HCT116 (cell line): ENCODE measurements at places on chromosomes 3 and 15. TPM values are rescaled to one million over a fixed set of nuclear protein-coding genes. Genes with fewer than 3 reads are reported as not detected.

- no peak for DNase-seq
- no peak overlapping the region for H3K4me3 ChIP-seq
- H3K27me3 ChIP-seq, result no peaks in the 10 kb centered on the region
- H3K4me1 ChIP-seq, result peaks cover 19% of the 10 kb centered on the region
Observed at GRCh38 chr3:159186581-159186980, 384.7 kb downstream of the MFSD1 start.

DNA sequence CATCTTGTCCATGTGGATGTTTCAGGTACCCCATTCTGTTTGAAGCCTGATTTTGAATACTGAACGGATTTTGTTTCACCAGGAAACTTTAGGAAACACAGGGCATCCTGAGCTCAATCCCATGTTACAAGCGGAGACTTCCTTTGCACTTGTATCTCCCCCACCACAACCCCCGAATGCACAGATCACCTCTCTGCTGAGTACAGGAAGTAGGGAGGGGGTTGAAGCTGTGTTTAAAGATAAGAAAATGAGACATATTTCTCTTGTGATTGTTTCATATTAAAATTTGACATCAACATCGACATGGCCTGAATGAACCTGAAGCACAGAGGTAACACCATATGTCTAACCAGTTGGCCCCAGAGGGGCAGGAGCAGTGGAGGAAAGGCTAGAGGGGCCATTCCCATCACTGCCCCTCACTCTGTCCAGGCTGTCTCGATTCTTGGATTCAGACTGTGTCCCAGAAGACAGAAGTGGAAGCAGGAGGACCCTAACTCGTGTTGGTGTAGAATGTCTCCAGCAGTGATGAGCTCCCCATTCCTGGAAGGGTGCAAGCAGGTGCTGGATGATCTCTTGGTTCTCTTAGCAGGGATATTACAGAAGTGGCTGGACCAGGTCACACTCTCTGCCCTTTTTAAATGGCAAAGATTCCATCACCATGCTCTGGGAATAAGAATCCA is 59.6 kb upstream of the IQSEC1 start:
- H3K4me3 ChIP-seq, result no peak overlapping the region
- no peak overlapping the region for H3K27ac ChIP-seq
- H3K36me3 ChIP-seq, result no peaks in the 10 kb centered on the region
- no peak for DNase-seq
- no peaks in the 10 kb centered on the region for H3K4me1 ChIP-seq

Gene TRIM59
- 41.6 TPM for total RNA-seq

DNA sequence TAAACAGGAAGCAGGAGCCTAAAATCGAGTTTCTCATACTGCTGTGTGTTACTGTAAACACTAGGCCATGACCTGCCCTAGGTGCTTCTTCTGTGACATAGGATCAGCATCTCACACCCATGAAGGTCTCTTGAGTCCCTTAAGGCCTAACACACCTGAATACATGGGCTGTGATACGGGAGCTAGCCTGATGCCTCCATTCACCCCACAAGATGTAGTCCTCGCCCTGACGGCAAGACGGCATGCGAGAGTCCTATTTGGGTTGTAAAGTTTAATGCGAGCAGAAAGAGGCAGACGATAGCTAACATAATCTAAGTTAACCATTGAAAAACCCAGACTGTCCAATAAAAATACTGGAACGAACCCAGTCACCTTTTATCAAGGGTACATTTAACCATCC is 241.1 kb upstream of the ICE2 start:
- H3K27me3 ChIP-seq, result peaks cover 74% of the 10 kb centered on the region
- no peak overlapping the region for H3K27ac ChIP-seq
- H3K36me3 ChIP-seq, result no peaks in the 10 kb centered on the region

- peaks cover 9% of the 10 kb centered on the region for H3K4me1 ChIP-seq
- no peak overlapping the region for H3K4me3 ChIP-seq
- no peaks in the 10 kb centered on the region for H3K27me3 ChIP-seq
- DNase-seq, result no peak
Observed at GRCh38 chr3:48423241-48423882, 6.5 kb downstream of the PLXNB1 start.

GRCh38 chr15:70165716-70166284 is 68.1 kb upstream of the TLE3 start:
- DNase-seq, result no peak
- H3K4me3 ChIP-seq, result no peak overlapping the region
- no peaks in the 10 kb centered on the region for H3K36me3 ChIP-seq
- H3K4me1 ChIP-seq, result no peaks in the 10 kb centered on the region
- no peak overlapping the region for H3K27ac ChIP-seq

DNA sequence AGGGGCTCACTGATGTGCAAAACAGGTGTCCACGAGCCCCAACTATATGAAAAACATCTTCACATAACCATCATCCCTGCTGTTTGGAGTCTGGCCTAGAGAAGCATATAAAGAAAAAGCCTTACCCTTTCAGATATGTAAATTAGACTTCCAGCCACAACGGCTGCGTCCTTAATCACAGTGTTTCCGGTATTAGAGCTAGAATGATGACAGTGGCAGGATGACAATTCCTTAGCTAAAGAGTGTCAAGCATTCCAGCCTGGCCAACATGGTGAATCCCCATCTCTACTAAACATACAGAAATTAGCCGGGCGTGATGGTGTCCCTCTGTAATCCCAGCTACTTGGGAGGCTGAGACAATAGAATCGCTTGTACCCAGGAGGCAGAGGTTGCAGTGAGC is 19.5 kb upstream of the SAMD7 start:
- no peak overlapping the region for H3K4me3 ChIP-seq
- no peak overlapping the region for H3K27ac ChIP-seq
- no peaks in the 10 kb centered on the region for H3K4me1 ChIP-seq
- H3K27me3 ChIP-seq, result no peaks in the 10 kb centered on the region

GRCh38 chr3:28936154-28936553 is 344.7 kb upstream of the RBMS3 start:
- H3K27ac ChIP-seq, result no peak overlapping the region
- H3K4me3 ChIP-seq, result no peak overlapping the region
- H3K4me1 ChIP-seq, result no peaks in the 10 kb centered on the region
- no peak for DNase-seq
- H3K27me3 ChIP-seq, result no peaks in the 10 kb centered on the region
- H3K36me3 ChIP-seq, result no peaks in the 10 kb centered on the region

- peak; percentile 21 for DNase-seq
- no peak overlapping the region for H3K27ac ChIP-seq
- no peaks in the 10 kb centered on the region for H3K4me1 ChIP-seq
- H3K27me3 ChIP-seq, result peaks cover 41% of the 10 kb centered on the region
- no peak overlapping the region for H3K4me3 ChIP-seq
Observed at GRCh38 chr3:140051019-140051957, 116.3 kb downstream of the CLSTN2 start.

DNA sequence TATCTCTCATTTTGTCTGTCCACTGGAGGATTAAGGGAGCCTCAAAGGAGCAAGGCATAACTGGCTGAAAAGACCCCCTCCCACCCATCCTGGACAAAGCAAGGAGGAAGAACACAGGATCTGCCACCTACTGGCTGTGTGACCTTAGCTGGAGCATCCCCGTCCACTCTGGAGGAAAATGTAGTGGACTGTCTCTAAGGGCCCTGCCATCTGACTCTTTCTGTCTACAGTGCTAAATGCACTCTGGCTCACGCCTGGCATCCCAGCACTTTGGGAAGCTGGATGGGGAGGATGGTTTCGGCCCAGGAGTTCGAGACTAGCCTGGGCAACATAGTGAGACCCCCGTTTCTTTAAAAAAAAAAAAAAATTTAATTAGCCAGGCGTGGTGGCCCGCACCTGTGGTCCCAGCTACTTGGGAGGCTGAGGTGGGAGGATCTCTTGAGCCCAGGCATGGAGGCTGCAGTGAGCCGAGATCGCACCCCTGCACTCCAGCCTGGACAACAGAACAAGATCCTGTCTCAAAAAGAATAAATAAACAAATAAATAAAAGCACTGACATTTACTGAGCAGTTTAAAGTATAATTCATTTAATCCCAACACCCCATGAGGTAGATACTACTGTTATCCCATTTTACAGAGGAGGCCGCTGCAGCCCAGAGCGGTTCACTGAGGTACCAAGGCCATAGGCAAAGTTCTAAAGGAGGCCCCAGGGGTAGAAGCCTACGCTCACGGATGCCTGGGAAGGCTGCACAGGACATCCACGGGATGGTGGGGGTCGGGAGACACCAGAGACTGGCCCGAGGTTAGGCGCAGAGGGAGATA is 1.1 kb downstream of the TBC1D2B start:
- H3K4me1 ChIP-seq, result peaks cover 19% of the 10 kb centered on the region
- no peaks in the 10 kb centered on the region for H3K36me3 ChIP-seq
- H3K27me3 ChIP-seq, result no peaks in the 10 kb centered on the region
- peak overlapping the region; percentile 76 for H3K27ac ChIP-seq
- peak overlapping the region; percentile 81 for H3K4me3 ChIP-seq

Gene ZNF80
- total RNA-seq, result 0.12 TPM

Gene IL12A
- 2.8 TPM for total RNA-seq

Gene ZNF774
- total RNA-seq, result 4.0 TPM

DNA sequence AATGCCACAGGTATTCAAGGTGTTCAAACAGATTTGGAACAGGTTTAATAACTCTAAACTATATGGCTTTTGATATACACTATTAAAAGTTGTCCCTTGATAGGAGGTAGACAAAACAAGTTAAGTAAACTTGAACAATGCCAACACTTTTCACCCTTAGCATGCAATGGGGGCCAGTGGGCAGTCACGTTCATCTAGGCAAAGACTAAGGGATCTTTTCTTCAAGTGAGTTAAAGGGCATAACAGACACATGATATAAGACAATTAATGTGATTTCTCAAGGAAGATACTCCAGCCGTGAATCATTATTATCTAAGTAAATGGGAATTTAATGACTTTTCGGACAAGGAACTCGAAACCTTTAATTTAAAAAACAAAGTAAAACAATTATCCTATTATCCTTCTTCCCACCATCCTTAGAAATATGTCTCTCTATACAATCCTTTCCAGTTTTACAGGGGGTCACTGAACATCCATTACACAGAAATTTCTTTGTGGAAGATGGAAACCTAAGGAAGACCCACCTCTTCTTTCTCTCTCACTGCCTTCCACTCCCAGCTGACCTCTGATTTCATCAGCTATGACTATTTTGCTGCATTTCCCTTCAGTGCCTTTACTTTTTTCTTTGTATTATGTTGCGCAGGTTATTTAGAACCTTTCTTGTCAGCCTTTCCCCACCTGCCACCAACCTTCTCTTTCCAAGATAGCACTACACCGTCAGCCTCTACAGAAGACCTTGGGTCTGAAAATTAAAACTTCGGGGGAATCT is 1.5 kb downstream of the CLDN1 start:
- H3K36me3 ChIP-seq, result no peaks in the 10 kb centered on the region
- peaks cover 10% of the 10 kb centered on the region; the same call in 1 of the 2 replicates for H3K4me1 ChIP-seq
- H3K27ac ChIP-seq, result no peak overlapping the region
- no peak overlapping the region for H3K4me3 ChIP-seq

Gene SLC51B
- not detected for total RNA-seq

DNA sequence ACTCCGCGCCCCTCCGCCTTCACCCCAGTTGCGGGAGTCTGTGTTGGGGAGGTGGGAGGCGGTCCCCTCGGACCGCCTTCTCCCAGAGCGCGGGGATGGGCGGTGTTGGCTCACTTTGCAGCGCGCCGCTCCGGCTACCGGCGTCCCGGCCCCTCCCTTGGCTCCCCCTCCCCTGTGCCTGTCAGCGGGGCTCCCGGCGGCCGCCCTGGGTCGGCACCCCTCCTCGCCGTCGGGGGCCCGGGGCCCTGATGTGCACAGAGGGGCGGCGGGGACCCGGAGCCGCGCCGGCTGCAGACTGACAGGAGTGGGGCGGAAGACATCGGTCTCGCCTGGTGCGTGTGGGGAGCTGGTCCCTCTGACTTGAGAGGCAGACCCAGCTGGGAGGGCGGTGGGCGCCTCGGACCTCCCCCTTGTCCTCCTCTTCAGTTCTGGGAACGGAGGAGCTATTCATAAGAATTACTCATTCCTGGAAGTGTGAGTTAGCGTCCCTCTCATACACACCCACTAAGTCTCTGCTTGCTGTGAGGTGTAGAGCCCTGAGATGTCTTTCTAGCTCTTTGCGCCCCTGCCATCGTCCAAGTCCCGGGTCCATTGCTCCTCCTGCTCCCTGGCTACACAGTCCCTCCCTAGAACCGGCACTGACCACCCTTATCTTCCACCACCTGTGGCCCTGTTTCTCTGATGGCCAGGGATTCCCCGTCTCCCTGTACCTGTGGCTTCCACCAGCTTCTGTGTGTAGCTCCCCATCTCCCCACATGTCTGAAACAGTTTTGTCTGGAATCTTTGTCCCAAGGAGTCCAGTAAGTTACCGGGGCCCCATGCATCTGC is 42.3 kb upstream of the ROPN1 start:
- H3K4me3 ChIP-seq, result peak overlapping the region; percentile 38; the same call in 1 of the 2 replicates
- H3K4me1 ChIP-seq, result peaks cover 4% of the 10 kb centered on the region; the same call in 1 of the 2 replicates
- no peak overlapping the region for H3K27ac ChIP-seq
- H3K36me3 ChIP-seq, result no peaks in the 10 kb centered on the region
- DNase-seq, result no peak
- peaks cover 47% of the 10 kb centered on the region for H3K27me3 ChIP-seq

- H3K27ac ChIP-seq, result no peak overlapping the region
- no peaks in the 10 kb centered on the region for H3K27me3 ChIP-seq
- H3K36me3 ChIP-seq, result no peaks in the 10 kb centered on the region
- no peak for DNase-seq
Observed at GRCh38 chr3:175242243-175242642, 383.1 kb downstream of the NAALADL2 start.

Gene RAF1
- 64.3 TPM for total RNA-seq

GRCh38 chr15:75655931-75656330 is 8.2 kb downstream of the SNX33 start:
- H3K4me1 ChIP-seq, result peaks cover 20% of the 10 kb centered on the region
- H3K36me3 ChIP-seq, result peaks cover 2% of the 10 kb centered on the region; the same call in 1 of the 2 replicates
- no peak overlapping the region for H3K27ac ChIP-seq
- H3K4me3 ChIP-seq, result no peak overlapping the region

- no peaks in the 10 kb centered on the region for H3K36me3 ChIP-seq
- no peaks in the 10 kb centered on the region for H3K4me1 ChIP-seq
- no peak for DNase-seq
- H3K27ac ChIP-seq, result no peak overlapping the region
- H3K4me3 ChIP-seq, result no peak overlapping the region
Observed at GRCh38 chr15:50066666-50067065, 52.4 kb downstream of the ATP8B4 start.

GRCh38 chr15:89404023-89404422 is 69.4 kb upstream of the POLG start:
- no peaks in the 10 kb centered on the region for H3K36me3 ChIP-seq
- H3K27ac ChIP-seq, result no peak overlapping the region
- no peak for DNase-seq
- H3K27me3 ChIP-seq, result no peaks in the 10 kb centered on the region
- H3K4me1 ChIP-seq, result 0 out of 2 replicates have a peak, but pooled peaks cover 5% of the 10 kb centered on the region

Gene RASSF1
- 29.6 TPM for total RNA-seq

GRCh38 chr3:40088527-40089170 is 220.9 kb upstream of the EIF1B start:
- H3K4me1 ChIP-seq, result no peaks in the 10 kb centered on the region
- no peak for DNase-seq
- H3K36me3 ChIP-seq, result no peaks in the 10 kb centered on the region
- peaks cover 22% of the 10 kb centered on the region; the same call in 1 of the 2 replicates for H3K27me3 ChIP-seq

GRCh38 chr3:197858133-197858532 is 67.1 kb downstream of the LRCH3 start:
- H3K4me3 ChIP-seq, result no peak overlapping the region
- no peaks in the 10 kb centered on the region for H3K4me1 ChIP-seq
- H3K27ac ChIP-seq, result no peak overlapping the region
- no peak for DNase-seq
- H3K36me3 ChIP-seq, result no peaks in the 10 kb centered on the region; the same call in 1 of the 2 replicates

Gene PRR20G
- total RNA-seq, result 0.30 TPM

GRCh38 chr3:182802413-182803390 is 9.4 kb downstream of the ATP11B start:
- no peak for DNase-seq
- H3K4me3 ChIP-seq, result no peak overlapping the region
- H3K4me1 ChIP-seq, result no peaks in the 10 kb centered on the region
- H3K27me3 ChIP-seq, result no peaks in the 10 kb centered on the region

- H3K36me3 ChIP-seq, result no peaks in the 10 kb centered on the region
- no peaks in the 10 kb centered on the region for H3K27me3 ChIP-seq
- peaks cover 86% of the 10 kb centered on the region for H3K4me1 ChIP-seq
- no peak for DNase-seq
- no peak overlapping the region for H3K4me3 ChIP-seq
- peak overlapping the region; percentile 45; the same call in 1 of the 2 replicates for H3K27ac ChIP-seq
Observed at GRCh38 chr3:134328846-134329245, 45.4 kb downstream of the AMOTL2 start.
